Umbilical cord (tissue), 2 donors: ENCODE measurements at places on chromosomes 1 and 21.

DNA sequence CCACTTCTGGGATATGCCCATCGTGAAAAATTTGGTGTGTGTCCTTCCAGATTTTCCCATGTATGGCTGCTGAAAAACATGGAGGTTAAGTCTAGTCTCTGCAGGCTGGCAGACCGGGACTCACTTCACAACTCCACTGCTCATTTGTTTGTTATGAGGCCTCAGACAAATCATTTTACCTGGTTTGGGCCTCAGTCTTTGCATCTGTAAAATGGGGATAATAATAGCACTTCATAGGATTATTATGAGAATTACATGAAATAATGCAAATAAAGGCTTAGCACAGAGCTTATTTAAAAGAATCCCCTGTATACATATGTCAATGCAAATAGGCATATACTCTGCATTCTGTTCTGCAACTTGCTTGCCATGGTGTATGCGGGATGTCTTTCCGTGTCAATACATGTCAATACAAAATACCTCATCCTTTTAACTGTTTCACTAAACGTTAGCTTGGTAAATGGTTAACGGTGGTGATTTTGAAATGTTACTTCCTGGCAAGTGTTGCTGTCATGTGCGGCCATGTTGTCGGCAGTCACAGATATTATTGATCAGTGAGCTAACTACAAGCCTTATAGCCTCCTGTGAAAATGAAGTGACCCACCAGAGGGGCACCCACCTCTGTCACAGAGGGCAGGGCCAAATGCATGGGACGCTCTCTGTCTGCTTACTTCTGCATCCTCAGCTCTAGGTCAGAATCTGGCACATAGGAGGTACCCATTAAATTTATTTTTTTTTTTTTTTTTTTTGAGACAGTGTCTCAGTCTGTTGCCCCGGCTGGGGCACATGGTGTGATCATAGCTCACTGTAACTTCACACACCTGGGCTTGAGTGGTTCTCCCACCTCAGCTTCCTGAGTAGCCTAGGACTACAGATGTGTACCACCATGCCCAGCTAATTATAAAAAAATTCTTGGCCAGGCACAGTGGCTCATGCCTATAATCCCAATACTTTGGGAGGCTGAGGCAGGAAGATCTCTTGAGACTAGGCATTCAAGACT, 4.3 kb downstream of the LCK start:
- DNase-seq, result no peak

- DNase-seq, result no peak
These were observed 9.6 kb downstream of the TMEM9 start for GRCh38 chr1:201144701-201145100.

DNA sequence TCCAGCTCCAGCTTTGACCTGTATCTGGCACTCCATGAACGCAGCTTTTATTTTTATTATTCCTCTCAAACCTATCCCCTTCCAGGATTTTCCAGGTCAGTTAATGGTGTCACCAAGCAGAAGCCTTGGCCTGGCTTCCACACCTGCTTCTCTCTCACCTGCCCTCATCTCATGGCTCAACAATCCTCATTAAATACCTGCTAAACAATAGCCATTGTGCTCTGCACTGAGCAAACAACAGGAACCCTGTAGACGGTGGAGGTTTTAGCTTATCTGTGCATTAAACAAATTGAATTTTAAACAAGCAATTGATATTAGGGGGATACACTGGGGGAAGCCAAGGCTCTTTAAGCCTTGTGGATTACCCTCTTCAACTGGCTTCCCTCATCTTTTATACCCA, 15.3 kb downstream of the PYCR2 start:
- DNase-seq, result no peak

DNA sequence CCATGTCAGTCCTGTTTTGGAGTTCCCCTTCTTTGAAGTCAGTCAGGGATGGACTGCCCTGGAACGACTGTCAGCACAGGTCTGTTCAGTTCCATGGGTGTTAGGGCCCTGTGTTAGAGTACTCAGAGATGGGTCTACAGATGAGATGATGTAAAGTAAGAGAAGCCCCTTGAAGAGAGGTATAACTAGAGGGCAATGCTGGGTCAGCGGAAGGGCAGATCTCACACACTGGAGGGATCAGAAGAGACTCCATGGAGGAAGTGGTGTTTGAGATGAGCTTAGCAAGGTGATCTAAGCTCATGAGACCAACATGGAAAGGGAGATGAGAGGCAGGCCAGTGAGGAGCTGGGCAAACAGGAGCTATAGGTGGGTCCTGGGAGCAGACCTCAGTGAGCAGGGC, 7.6 kb downstream of the PPFIA4 start:
- no peak for DNase-seq

- DNase-seq, result no peak
These were observed 611 bp upstream of the PIK3C2B start for GRCh38 chr1:204495078-204495753.

DNA sequence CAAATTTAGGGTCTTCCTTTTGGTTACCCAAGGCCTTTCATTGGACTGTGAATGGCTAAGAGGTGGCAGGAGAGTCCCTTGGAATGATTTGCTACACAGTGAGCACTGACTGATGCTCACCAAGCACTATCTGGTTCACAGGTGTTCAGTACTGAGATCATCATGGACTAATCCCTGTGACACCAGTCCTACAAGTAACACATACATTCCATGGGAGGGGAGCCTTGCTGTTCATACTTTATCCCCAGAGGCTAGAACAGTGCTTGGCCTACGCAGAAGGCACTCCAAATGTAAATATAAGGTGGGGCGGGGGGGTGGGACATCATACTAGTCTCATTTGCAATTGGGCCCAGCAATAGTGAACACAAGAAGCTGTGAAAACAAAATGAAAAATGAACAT, 20.5 kb upstream of the TMEM200B start:
- no peak for DNase-seq

DNA sequence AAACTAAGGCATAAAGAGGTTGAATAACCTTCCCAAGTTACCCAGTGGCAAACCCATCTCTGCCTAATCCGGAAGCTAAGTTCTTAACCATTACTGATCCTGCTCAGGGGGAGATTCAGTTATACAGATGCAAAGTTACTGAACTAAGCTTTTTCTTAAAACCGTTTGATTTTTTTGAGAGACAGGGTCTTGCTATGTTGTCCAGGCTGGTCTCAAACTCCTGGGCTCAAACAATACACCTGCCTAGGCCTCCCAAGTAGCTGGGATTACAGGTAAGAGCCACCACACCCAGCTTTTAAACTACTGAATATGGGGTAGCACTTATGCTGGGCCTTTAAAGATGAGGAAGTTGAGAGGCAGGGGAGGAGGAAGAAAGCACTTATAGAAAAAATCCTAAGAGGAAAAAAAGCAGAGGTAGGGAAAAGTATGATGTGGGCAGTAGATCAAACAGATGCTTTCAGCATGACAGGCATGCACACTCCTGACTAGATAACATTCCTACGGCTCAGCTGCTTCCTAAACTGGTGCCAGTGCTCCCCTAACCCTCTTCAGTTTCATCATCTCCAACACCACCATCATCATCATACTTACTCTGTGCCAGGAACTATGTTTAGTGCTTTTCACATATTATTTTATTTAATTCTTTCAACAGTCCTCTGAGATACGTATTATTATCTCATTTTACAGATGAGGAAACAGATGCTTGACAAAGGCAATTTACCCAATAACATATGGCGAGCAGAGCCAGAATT, 5.8 kb downstream of the PAFAH2 start:
- DNase-seq, result no peak

DNA sequence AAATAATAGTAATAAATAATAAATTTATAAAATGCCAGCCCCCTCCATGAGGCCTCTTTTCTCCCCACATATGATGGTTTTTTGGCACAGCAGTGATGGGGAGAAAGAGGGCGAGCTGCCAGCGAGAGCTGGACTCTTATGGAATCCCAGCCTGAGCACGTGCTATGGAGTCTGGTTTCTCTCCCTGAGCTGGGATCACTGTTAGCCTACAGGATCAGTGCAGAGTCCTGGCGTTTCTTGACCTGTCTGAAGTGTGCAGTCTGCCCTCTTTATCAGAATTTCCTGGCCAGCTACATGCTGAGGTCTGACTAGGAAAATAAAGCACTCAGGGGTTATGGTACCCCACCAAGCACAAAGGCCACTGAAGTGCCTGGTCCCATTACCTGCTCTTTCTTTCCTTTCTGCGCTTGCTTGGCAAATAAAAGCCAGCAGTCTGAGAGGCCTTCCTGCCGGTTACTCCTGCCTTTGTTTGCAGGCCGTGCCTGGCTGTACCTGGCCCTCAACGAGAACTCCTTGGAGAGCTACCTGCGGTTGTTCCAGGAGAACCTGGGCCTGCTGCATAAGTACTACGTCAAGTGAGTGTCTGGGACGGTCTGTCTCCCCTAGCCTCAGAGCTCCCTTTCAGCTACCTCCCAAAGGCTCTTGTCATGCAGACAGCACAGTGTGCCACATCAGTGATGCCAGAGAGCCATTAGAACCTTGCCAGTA, 18.5 kb upstream of the SLC25A34 start:
- DNase-seq, result peak; percentile 92

- DNase-seq, result no peak
These were observed 44.4 kb downstream of the COLGALT2 start for GRCh38 chr1:183993132-183993531.

- DNase-seq, result peak; percentile 87
These were observed 40.2 kb downstream of the ADAMTS1 start for GRCh38 chr21:26804895-26805609.

DNA sequence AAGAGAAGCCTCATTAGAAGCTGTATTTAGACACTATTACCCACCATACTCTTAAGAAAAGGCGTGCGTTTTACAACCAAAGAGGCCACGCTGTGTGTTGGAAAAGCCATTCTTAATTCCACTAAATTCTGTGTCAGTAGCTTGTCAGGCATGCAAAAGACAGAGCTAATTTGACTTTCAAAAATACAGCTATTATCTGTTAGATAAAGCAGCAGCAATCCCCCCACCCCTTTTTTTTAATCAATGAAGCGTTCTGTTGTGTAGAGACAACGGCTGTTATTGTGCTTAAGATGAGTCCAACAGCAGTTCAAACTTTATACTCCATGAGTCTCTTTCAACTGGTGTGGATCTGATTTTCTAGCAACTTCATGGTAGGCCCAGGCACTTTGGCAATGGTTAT, 43.5 kb downstream of the PLA2G4A start:
- DNase-seq, result no peak
